ENCODE measurements at places on chromosomes 4 and X. TPM values are rescaled to one million over a fixed set of nuclear protein-coding genes. Genes with fewer than 3 reads are reported as not detected.

DNA sequence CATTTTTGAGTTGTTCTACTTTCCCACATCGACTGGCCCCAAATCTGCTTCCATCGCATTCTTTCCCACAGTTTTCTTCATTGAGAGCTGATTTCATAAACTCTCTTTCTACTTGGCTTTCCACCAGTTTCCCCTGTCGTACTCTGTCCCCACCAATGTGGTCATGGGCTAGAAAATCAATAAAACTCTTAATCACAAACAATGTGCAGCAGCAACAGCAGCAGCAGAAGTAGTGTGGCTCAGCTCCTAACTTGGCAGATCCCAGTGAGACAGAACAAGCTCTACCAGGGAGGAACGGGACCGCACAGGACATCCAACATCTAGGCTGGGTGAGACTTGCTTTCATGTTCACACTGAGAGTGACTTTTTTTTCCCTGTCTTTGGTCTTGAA lies 3.1 kb upstream of the SETD7 start:
- DNase-seq: no peak

DNA sequence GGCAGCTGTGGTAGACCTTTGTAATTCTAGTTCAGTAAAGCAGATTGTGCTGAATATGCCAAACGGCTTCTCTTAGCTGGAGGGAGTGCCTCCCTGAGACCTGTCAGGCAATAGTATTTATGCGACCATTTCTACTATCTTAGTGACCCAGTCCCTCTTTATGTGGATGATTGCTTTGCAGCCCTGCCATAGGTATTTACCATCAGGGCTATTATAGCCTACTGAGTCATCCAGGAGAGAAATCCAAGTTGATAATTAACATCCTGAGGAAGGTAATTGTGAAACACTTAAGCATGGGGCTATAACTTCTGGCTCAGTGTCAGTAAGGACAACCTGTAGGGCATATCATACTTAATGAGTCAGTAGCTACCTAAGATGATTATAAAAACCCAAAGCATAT lies 103.9 kb upstream of the MAOA start:
- DNase-seq: no peak

- DNase-seq: no peak
Measured at GRCh38 chr4:140130677-140131076, 23.3 kb downstream of the MAML3 start.

DNA sequence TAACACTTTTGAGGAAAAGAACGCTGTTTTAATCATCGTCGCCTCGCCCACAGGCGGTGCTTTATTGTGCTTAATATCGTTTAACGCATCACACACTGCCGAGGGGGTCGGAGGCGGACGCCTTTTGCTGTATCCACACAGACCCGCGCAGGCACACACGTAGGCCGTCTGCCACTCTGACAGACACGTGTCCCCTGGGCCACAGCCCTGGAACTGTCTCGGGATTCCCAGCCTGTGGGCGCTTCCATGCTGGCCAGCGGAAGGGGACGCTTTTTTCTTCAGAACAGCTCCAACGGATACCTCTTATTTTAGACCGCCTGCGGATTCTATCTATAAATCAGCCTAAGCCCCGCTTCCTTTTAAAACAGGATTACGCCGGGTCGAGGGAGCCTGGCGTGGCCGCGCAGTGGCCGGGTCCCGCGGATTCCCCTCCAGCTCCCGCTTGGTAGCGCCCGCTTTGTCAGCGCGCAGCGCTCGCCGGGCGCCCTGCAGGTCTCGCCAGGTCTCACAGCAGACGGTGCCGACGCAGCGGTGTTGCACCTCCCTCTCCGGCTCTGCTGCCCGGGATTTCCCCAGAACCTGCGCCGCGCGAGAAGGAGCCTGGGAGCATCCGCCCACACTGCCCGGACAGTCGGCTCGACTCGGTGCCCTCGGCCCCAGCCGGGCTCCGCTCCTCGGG lies at the start of gene NOCT:
NOCT (plus strand) TSS at position 513 of the 679 bp plus-strand sequence. CDS start 201 bp downstream, outside the sequence.
- DNase-seq: peak; percentile 71

GRCh38 chr4:127362686-127363085 lies 270.1 kb upstream of the INTU start:
- no peak for DNase-seq

DNA sequence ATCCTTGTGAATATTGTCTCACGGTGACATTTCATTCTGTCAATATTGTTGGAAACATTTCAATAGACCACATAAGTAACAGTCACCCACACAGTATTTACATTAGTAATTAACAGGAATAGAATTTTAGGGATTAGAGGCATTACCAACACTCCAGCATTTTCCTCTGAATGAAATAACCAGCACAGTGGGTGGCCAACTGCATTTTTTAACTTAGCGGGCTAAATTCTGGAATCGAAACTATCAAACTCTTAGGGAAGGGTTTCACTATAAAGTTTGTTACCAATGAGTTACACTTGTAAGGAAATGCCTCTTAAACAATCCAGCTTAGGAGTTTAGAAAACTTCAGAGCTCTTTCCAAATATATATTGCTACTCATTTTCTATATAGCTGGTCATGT lies 403.0 kb downstream of the ADGRL3 start:
- DNase-seq: no peak

DNA sequence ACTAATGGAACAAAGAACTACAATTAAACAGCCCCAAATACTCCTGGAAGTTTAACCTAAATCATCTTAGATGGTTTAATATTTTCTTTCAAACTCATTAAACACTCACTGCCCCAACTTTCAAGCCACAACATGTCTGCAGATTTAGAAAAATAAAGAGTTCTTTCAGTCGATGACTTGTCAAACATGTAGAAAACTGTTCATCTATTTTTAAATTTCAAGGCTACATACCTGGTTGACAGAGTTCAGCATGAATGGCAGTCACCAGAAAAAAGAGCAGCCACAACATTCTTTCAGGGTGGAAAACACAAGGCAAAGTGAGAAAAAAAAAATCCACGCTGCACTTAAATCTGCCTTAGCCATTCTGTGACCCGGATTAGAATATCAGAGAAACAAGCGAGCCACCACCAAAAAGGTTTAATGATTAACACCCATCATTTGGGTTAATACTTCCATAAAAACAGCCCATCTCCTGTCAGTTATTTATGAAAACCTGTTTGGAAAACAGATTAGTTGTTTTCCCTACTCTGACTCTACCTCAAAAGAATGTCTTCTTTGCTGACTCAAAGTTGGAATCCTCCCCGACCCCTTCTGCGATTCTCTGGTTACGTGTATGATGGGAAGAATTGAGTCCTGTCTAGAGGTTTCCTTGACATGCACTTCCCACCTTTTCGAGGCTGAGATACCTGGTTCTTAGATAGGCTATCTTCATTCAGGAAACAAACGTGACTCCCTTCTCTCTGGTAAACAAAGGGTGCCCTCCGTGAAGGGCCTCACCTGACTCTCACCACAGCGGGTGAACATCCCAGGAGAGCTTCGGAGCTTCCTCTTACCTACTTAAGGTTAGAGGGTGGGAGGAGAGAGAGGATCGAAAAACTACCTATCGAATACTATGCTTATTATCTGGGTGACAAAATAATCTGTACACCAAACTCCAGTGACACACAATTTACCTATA lies at the start of gene CLTRN:
CLTRN (minus strand) TSS at position 319 of the 958 bp plus-strand sequence; CDS start at position 289, 30 bp downstream.
- DNase-seq: no peak

DNA sequence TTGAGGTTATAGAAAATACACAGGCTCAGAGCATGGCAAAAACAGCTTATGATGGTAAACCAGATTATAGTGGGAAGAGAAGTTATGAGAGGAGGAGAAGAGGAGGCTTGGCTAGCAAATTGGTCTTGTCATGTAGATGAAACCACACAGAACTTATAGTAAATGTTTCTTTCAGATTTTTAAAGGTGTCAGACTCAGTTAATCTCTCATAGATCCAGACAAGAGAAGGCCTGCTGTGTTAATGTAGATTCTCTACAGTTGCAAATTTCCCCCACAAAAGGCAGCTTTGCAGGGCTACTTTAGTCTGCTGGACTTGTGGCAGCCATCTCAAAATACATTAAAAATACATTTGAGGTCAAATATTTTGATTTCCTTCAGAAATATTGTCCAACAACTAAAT lies 1731.7 kb downstream of the ARAP2 start:
- no peak for DNase-seq

GRCh38 chr4:172061204-172061603 lies 248.0 kb downstream of the GALNTL6 start:
- no peak for DNase-seq

The GAK gene
- 44.8 TPM for total RNA-seq

The LRCH2 gene
- 30.6 TPM for total RNA-seq

The SPIN3 gene
- 21.5 TPM for total RNA-seq

DNA sequence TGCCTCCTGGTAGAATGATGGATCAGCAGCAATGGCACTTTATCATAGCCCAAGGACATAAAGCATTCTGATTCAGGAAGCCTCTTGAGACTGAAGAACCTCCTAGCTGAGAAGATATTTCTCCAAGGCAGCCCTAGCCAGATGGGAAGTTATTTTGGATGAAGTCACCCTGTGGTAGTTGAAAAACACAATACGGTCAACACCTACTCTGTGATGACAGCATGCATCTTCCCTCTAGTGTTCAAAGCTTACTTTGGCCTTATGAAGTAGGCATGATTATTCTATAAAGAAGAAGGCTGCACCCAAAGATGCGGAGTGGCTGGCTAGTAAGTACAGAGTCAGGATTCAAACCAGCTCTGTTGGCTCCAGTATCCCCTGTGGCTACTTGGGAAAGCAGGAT lies 47.9 kb downstream of the TLR10 start:
- no peak for DNase-seq

The TENM3 gene
- total RNA-seq: 26.6 TPM

- no peak for DNase-seq
Measured at GRCh38 chr4:183766140-183766539, 107.0 kb downstream of the TRAPPC11 start.

The CDX4 gene
- not detected for total RNA-seq

- no peak for DNase-seq
Measured at GRCh38 chr4:166091912-166092510, 219.0 kb downstream of the TLL1 start.

The OPHN1 gene
- total RNA-seq: 19.6 TPM

GRCh38 chr4:54296548-54297203 lies 67.6 kb downstream of the PDGFRA start:
- no peak for DNase-seq

DNA sequence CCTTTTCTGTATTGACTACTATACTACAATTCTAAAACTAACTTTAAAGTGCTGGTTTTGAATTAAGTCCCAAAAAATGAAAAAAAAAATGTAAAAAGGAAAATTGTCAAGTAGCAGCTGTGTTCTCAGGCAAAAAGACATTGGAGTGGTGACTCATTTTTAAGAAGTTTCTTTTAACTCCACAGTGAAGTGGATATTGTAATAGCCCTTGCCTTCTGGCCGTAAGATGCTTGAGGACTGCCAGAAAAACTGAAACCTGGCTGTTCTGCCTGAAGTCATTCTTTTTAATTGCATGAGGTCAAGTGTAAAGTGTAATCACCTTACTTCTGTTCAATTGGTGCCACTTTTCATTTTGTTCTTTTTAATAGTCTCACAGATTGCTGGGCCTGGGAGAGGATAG lies 28.9 kb downstream of the SPANXD start:
- no peak for DNase-seq

GRCh38 chr4:185578284-185578683 lies 43.0 kb upstream of the PDLIM3 start:
- no peak for DNase-seq

The SPANXC gene
- total RNA-seq: not detected

DNA sequence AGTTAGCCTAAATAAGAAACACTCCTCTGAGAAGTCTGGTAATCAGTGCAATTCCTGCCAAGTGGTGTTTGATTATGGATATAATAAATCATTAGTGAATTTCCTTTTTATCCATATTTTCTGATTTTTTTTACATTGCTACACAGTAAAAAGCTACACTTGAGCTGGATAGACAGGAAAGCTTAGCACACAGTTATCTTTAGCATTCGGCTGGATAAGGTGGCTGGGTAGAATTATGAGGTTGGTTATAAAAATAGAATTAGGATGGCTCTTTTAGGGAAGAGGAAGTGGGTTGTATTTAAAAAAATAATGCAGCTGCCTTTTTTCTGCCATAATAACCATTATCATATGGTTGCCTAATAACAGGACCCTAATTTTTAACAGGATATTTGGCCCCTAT lies 460.6 kb downstream of the NAF1 start:
- DNase-seq: no peak

GRCh38 chr4:94516067-94516466 lies 64.3 kb downstream of the PDLIM5 start:
- DNase-seq: no peak

GRCh38 chr4:89254847-89255246 lies 52.8 kb downstream of the GPRIN3 start:
- DNase-seq: no peak

DNA sequence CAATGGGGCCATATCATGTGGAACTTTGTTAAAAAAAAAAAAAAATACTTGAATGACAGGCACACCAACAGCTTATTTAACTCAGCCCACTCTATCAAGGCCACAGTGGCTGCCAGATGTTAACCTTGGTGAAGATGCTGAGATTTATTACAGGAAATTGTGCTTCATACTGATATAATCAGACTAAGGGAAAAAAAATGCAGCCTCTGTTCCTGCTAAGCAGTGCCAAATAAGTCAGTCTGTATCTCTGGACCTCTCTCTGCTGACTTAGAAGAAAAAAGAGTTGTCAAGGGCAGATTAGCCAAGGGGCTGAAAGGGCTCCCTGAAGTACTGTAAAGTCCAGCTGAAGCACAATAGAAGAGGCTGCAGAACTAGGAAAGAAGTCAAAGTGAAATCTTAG lies 677.7 kb upstream of the HTR2C start:
- DNase-seq: no peak

GRCh38 chr4:69122476-69122875 lies 26.2 kb downstream of the UGT2B7 start:
- no peak for DNase-seq

GRCh38 chrX:12956704-12957534 lies 18.0 kb upstream of the TMSB4X start:
- no peak for DNase-seq

DNA sequence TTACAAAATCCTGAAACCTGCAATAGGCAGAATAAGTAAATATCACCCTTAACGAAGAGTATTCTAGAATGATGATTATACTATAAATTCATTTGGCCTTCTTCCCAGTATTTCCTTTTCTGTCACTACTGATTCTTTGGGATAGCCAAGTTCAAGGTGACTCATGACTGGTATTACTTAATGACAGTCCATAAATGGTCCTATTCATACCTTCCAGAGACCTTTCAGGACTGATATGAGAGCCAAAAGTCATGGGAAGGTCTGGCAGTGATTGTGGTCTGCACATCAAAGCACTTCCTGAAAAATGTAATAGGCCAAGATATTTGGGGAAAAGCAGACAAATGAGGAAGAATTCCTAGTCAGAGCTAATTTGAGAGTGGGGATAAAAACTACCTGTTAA lies 239.6 kb upstream of the FAM47A start:
- DNase-seq: no peak

GRCh38 chr4:16759931-16760582 lies 138.4 kb downstream of the LDB2 start:
- DNase-seq: peak; percentile 53

The S100G gene
- not detected for total RNA-seq

GRCh38 chr4:11198516-11199305 lies 230.0 kb downstream of the HS3ST1 start:
- DNase-seq: no peak

- no peak for DNase-seq
Measured at GRCh38 chr4:138639018-138639741, 376.4 kb upstream of the NOCT start.

Measured in urinary bladder (tissue), 4 donors.